ENCODE measurements at places on chromosomes 2 and 18. TPM values are rescaled to one million over a fixed set of nuclear protein-coding genes. Genes with fewer than 3 reads are reported as not detected.

GRCh38 chr2:149080971-149081370 is 42.5 kb downstream of the LYPD6B start:
- no peak overlapping the region for H3K4me3 ChIP-seq

GRCh38 chr2:238939074-238939473 is 91.2 kb downstream of the TWIST2 start:
- no peak overlapping the region for H3K4me3 ChIP-seq
- DNase-seq, result no peak
- H3K4me1 ChIP-seq, result no peaks in the 10 kb centered on the region
- H3K27me3 ChIP-seq, result peaks cover 2% of the 10 kb centered on the region
- no peak overlapping the region for H3K27ac ChIP-seq

TUBA4B gene
- total RNA-seq, result not detected

SCN7A gene
- not detected for total RNA-seq

- peaks cover 18% of the 10 kb centered on the region for H3K36me3 ChIP-seq
- DNase-seq, result no peak
- H3K27me3 ChIP-seq, result no peaks in the 10 kb centered on the region
- peaks cover 80% of the 10 kb centered on the region for H3K4me1 ChIP-seq
These were observed 20.2 kb downstream of the MGAT4A start for GRCh38 chr2:98710734-98711133.

Measured in CD4-positive, alpha-beta T cell (primary cell).